Omental fat pad (tissue), 4 donors: ENCODE measurements at places on chromosomes 5 and 9.

DNA sequence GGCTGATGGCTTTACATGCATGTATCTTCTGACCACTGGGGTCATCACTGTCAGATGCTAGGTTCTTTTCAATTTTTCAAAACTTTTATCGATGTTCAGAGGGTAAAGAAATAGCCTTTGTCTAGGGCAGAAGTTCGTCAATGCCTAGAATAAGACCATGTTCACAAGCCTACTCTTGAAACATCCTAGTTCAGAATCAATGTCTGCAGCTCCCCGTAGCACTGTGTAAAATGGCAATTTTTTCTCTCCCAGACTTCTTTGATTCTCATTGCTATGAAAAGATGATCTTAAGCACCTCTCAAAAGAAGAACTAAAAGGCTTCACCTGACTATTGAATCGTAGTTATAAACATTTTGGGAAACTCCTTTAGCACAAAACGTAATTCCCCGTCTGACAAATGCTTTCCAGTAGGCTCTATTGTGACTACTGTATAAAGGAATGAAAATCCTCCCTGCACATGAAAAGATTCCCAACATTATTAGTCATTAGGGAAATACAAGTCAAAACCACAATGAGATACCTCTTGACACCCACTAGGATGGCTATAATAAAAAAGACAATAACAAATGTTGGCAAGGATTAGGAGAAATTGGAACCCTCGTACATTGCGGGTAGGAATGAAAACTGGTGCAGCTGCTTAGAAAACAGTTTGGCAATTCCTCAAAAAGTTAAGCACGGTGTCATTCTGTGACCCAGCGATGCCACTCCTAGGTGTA lies 263.5 kb downstream of the ARHGAP26 start:
- no peak for DNase-seq

GRCh38 chr9:35861161-35861897 lies 8.9 kb downstream of the OR13J1 start:
- DNase-seq, result no peak

GRCh38 chr9:36443581-36443980 lies 43.5 kb upstream of the RNF38 start:
- DNase-seq, result no peak

DNA sequence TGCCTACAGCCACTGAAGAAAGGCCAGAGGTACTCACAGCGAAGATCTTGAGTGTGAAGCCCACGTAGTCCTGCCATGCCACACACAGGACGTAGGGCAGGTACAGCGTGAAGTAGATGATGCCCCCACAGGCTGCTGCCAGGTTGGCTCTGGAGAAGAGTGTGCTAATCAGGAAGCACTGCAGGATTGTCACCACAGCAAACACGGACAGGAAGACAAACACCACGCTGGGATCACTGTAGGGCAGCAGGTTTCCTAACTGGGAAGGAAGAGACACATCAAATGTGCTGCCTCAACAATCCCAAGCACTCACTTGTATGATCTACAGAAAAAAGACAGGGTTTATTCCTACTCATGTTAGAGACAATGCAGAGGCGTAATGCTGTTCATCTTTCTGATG lies 63.0 kb downstream of the NIPSNAP3B start:
- no peak for DNase-seq

DNA sequence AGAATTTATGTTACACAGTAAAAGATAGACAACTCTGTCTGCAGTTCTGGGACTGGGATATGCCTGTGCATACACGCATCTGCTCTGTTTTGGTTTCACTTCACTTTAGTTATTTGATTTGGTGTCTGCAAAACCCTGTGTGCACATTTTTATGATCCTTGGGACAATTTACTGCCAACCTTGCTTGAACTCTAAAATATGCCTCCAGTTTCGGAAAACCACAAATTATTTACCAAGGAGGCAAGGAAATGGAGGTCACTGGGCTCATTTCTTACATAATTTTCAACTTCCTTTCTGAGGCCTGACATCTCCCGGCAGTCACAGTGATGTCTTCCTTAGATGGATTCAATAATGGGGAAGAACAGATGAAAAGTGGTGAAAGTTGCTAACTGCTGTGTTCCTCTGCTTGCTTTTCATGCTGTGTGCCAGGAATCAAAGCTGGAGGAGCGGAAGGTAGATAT lies 61.2 kb upstream of the TAF11L2 start:
- no peak for DNase-seq

DNA sequence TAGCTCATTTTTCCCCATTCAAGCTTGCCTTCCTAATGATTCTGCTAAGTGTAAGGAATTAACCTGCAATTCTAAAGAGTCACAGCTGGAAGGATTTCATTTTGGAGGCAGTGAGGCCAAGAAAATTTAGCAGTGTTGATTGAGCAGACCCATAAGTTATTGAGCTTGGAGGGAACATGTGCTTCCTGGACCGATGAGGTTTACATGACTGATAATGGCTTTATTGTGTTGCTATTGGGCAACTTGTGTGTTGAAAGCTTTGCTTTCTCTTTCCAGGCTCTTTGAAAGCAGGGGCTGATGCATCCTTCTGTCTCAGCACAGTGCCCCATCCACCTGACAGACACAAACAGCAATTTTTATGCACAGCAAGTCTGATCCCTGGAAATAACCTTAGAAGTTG lies 398.9 kb upstream of the PCSK5 start:
- DNase-seq, result no peak
